ENCODE measurements at places on chromosomes 7 and 10.

DNA sequence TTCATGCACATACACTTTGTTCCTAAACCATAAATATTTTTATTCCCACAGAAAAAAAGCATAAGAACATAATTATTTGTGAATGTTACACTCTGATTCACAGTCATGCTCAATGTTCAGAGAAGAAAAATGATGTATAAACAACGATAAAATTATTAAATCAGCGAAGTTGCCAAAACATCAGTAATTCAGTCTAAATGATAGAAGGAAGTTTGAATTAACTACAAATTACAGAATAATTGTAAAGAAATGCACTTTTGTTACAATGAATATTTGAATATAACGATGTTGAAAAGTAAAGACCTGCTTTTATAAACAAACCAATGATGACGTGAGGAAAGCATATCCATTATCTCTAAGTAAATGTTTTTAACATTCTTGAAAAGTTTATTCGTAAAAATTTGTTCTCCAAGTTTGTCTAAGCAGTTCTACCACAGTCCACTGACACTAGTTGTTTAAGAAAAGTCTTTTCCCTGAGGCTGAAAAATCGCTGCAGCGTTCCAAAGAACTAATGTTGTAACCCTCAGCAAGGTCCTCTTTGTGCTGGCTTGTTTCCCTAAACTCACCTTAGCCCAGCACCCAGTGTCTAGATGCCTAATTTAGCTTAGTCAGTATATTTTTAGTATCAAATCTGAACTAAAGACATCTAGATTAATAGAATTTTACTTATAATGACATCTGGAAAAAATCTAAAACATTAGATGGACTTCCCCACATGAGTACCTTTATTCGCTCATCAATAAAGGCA, 30.4 kb downstream of the TSPAN12 start:
- no peak for DNase-seq

GRCh38 chr7:121372376-121373010, 23.6 kb downstream of the FAM3C start:
- no peak for DNase-seq

DNA sequence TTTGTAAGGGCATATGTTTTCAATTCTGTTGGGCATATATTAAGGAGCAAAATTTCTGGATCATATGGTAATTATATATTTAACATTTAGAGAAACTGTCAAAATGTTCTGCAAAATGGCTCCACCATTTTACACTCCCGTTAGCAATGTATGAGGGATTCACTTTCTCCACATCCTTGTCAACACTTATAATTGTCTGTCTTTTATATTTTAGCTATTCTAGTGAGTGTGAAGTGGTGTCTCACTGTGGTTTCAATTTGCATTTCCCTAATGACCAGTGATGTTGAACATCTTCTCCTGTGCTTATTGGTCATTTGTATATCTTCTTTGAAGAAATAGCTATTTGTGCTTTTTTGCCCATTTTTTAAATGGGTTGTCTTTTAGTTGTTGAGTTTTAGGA, 8.1 kb upstream of the KLHDC10 start:
- DNase-seq, result no peak

DNA sequence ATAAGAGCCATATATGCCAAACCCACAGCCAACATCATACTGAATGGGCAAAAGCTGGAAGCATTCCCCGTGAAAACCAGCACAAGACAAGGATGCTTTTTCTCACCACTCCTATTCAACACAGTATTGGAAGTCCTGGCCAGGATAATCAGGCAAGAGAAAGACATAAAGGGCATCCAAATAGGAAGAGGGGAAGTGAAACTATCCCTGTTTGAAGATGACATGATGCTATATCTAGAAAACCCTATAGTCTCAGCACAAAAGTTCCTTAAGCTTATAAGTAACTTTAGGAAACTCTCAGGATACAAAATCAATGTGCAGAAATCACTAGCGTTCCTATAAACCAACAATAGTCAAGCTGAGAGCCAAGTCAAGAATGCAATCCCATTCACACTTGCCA, 23.8 kb upstream of the STARD3NL start:
- DNase-seq, result no peak

- no peak for DNase-seq
Observed at GRCh38 chr10:32266979-32267378, 80.0 kb downstream of the EPC1 start.

- DNase-seq, result no peak
Observed at GRCh38 chr7:130945411-130945811, 211.4 kb upstream of the KLF14 start.

DNA sequence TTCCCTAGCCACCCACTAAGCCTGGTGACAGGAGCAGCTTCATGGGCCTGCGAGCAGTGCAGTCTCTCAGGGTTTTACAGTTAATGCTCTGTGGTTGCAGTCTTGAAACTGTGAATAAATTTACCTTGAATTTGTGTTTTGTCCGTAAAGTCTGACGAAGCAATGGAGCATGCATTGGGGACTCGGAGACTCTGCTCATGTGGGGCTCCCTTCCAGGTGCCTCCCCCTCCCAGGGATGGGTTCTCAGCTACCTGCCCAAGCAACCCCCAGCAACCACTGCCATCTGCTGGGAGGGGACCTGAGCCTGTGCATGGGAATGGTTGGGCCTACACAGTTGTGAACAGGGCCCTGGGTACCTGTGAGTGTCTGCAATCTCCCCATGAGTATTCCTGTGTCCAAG, 36.3 kb upstream of the IKZF1 start:
- DNase-seq, result no peak

GRCh38 chr7:129439963-129440625, 5.9 kb downstream of the STRIP2 start:
- DNase-seq, result no peak

DNA sequence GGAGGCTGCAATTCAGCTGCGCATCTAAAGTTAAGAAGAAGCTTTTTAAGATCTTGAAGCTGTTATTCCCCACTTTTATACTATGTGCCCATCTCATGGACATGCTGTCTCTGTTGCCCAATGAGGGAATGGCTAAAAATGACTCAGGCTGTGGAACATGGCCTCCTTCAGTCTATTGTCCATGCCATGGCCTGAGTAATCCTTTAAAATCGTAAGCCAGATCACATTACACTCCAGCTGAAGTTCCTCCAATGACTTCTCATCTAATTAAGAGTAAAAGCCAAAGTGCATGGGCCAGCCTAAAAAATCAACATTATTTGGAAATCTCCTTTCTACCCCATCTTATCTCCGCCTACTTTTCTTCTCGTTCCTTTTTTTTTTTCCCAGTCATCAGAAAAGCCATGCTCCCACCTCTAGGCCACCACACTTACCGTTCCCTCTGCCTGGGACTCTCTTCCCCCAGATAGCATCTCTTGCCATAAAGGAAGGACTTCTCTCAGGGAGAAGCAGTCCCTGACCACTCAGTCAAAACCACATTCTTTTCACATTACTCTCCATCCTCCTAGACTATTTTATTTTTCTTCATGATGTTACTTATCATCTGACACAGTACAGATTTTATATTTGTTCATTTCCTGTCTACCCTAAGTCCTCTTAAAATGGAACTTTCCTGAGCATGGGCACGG, 337.4 kb downstream of the PRPF18 start:
- DNase-seq, result no peak

GRCh38 chr7:2242541-2243429, 759 bp downstream of the NUDT1 start:
- DNase-seq, result no peak

- no peak for DNase-seq
Observed at GRCh38 chr10:36788152-36788551, 337.2 kb upstream of the ANKRD30A start.

GRCh38 chr7:18831419-18831818, 286.0 kb downstream of the TWIST1 start:
- DNase-seq, result no peak

GRCh38 chr10:59372543-59372942, 10.2 kb upstream of the FAM13C start:
- no peak for DNase-seq

DNA sequence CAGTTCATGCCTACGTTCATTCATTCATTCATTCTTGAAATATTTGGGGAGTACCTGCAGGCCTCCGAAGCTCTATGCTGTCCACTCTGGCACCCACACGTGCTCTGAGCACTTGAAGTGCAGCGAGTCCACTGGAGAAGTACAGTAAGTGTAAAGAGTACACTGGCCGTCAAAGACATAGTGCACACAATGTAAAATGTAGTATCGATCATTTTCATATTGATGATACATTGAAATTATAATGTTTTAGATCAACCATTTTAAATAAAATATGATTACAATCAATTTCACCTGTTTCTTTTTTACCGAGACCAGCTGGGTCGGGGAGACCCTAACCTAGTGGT, 37.0 kb upstream of the PURB start:
- DNase-seq, result no peak

- DNase-seq, result no peak
Observed at GRCh38 chr7:134757938-134758337, 21.5 kb upstream of the CALD1 start.

DNA sequence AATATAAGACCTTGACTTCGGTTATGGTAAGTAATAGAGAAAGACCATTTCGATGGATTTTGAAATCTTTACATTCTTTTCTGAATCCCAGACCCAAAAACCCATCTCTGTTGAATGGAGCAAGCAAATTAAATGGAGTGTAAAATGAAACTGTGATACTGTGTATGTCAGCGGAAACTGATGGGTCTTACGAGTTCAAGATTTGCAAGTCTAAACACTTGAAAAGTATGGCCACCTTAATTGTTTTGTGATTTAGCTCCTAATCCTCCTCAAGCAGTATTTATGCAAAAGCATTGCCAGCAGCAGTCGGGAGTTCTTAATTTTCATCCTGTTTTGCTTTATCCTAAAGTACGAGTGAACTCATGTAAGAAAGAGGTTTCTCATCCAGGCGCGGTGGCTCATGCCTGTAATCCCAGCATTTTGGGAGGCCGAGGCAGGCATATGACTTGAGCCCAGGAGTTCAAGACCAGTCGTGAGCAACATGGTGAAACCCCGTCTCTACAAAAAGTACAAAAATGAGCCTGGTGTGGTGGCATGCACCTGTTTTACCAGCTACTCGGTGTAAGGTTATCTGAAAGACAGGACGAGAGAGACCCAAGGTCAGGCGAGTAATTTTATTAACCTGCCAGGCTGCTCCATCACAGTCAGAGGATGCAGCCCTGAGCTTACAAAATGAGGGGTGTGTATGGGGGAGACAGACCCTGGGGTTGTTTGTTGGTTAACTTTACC, 5.8 kb upstream of the DHTKD1 start:
- no peak for DNase-seq

DNA sequence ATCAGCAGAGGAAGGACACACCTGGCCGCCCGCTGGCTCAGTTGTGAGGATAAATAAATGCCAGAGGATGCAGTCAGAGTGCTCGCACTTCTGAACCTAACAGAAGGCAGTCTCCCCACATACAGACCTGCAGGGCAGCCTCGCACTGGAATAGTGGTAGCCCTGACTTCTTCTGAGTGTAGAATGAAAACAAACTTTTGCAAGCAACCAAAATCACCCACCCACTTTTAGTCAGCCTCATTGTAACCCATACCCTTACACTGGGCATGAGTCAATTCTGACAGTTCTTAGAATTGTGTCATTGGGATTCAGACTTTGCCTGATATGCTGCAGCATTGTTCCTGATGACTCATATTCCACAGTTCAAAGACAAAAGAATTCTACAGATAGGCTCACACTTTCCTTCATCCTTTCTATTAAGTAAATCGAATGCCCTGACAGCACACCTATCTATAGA, 167.0 kb upstream of the CDK1 start:
- DNase-seq, result no peak

- DNase-seq, result no peak
Observed at GRCh38 chr7:12258074-12258473, 47.0 kb downstream of the TMEM106B start.

GRCh38 chr7:128135159-128135514, 103.9 kb upstream of the LRRC4 start:
- no peak for DNase-seq

DNA sequence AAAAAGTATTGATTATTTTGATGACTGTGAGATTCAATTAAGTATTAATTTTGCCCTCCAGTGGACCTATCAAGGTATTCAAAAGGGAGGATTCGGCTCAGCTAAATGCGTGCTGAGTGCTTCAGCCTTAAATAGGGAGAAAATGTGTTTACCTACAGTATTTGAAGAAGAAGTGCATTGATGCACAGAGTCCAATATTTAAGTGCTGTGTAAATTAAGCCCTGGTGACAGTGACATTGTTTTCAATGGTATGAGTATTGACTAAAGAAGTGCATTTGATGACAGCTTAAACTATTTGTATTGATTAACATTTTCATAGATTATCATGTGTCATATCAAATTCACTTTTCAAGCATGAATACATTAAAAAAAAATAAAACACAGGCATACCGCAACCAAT, 106.6 kb downstream of the POU6F2 start:
- no peak for DNase-seq

DNA sequence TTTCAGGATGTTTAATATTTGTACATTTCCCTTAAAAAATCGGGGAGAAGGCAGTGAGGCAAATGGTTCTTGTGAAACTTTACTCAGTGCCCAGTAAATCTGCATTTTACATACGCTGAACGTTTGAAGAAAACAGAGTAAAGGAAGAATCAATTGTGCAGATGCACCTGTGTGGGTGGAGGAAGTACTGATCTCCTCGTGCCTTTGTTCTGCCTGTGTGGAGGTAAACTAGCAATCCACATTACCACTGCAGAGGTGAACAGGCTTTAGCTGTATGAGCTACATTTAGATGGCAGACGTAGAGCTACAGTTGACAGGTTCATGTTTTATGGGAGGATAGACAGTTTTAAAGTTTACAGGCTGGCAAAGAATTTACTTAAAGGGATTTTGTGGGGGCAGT, 62.7 kb upstream of the VIPR2 start:
- no peak for DNase-seq

DNA sequence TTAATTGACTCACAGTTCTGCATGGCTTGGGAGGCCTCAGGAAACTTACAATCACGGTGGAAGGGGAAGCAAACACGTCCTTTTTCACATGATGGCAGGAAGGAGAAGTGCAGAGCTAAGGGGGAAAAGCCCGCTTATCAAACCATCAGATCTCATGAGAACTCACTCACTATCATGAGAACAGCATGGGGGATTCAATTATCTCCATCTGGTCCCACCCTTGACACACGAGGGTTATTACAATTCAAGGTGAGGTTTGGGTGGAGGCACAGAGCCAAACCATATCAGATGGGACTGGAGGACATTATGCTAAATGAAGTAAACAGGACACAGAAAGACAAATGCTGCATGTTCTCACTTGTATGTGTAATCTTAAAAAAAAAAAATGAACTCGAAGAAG, 141.4 kb upstream of the HABP2 start:
- DNase-seq, result no peak

DNA sequence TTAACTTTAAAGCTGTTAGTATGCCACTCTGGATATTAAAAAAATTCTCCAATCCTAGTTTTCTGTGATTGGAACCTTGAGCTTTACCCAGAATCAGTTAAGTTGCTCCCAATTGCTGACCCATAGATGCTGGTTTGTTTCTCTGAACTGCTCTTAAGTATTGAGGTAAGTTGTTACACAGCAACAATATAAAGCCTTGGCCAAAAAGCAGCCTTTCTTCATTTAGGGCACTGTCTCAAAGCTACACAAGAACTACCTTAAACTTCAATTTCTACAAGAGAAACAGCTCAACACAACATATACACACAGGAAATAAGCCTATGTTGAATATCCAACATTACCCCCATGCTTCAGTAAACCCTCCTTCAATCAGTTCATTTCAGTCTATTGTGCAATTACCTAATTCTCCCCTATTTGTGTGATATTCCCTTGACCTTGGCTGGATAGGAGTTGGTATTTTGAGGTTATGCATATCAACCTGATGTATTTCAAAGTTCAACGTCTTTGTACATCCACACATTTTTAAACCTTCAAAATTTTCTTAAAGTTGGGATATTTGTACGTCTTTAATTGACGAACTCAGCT, 11.5 kb downstream of the HNRNPA2B1 start:
- no peak for DNase-seq

All from stimulated activated CD8-positive, alpha-beta memory T cell treated with anti-CD3 and anti-CD28 coated beads, Interleukin-15, amount 100 ng/mL, for 1 hour (primary cell).